GM12891 (cell line): ENCODE measurements at places on chromosomes 1 and 21.
A peak's percentile ranks its signal among the peaks of the same experiment; 100 is the strongest.

GRCh38 chr21:14522736-14523135 lies 23.4 kb downstream of the SAMSN1 start:
- no peak for DNase-seq

DNA sequence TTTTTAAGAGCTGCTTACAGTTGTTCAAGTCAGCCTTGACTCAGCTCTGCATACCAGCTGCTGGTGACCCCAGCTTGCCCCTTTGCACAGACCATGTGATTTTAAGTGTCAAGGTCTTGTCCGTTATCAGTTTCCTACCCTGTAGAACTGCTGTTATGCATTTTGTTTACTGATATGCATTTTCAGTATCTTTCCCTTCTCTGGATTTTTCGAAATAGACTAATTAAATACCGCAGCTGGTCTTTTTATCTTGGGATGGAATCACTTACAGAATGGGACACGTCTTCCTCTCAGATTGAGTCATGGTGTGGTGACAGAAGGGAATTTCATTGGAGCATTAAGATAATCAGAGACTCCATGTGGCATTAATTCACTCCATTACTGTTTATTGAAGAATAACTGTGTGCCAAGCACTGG lies 145.6 kb downstream of the FMN2 start:
- DNase-seq: no peak

GRCh38 chr1:200665861-200666260 lies 3.8 kb downstream of the DDX59 start:
- no peak for DNase-seq

DNA sequence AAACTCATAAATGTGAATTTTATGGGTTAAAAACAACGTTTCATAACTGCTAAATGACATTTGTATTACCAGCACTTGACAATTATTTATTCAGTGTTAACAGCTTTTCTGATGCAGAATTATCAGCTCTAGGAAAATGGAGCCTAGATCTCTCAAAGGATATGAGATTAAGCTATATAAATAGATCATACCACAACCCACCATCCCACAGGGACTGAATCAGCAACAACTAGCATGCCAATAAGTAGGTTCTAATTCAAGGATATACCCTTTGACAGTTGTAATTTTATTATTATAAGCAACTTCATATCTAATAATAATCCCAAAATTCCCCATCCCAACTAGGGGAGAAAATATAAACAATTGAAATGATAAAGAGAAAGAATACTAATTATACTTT lies 275.4 kb upstream of the RGS18 start:
- DNase-seq: no peak

DNA sequence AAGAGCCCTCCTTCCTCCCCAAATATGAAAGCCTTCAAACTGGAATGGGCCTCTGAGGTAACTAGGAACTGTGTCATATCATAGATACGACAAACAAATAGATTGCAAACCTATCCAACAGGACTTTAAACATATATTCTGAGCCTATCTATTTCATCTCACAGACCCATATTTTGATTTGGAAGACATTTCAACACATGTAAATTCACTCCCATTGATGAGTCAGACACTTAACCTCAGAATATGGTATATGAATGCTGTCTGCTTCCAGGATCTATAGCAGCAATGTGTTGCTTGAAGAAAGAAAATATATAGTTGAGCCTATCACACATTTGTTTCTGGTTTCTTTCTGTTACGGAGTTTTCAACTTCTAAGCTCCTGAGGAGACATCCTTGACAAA lies 221.9 kb upstream of the SAMSN1 start:
- DNase-seq: no peak

GRCh38 chr21:14321042-14321441 lies 61.9 kb downstream of the HSPA13 start:
- no peak for DNase-seq

DNA sequence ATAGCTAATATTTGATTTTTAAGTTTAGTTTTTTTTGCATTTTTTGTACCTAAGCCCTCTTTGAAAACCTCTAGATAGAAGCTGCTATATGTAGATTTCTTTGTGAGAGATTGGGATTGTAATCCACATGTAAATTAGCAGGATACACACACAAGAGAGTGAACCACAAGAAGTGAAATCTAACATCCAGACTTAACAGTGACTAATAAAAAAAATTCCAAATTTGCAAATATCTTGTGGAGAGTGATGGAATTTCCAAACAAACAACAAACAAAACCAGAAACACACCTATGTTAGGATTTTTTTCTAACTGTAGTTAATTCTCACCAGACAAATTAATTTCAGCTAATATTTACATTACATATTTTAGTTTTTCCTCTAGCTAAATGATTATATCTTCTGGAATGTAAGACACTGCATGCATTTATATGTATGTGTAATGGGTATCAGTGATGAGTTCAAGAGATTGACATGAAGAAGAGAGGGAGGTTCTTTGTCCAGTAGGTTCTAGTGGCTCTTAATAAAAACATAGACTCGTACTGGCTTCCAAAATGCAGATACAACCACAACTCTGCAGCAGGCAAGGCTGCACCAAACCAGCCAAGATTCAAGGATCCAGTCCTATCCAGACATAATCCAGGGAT lies 12.8 kb downstream of the CLDN17 start:
- no peak for DNase-seq

- DNase-seq: peak; percentile 39
Measured at GRCh38 chr21:43864313-43864961, 586 bp upstream of the AGPAT3 start.

GRCh38 chr1:71817028-71817427 lies 465.3 kb downstream of the NEGR1 start:
- no peak for DNase-seq

- no peak for DNase-seq
Measured at GRCh38 chr1:84617349-84617748, 43.1 kb upstream of the CTBS start.

DNA sequence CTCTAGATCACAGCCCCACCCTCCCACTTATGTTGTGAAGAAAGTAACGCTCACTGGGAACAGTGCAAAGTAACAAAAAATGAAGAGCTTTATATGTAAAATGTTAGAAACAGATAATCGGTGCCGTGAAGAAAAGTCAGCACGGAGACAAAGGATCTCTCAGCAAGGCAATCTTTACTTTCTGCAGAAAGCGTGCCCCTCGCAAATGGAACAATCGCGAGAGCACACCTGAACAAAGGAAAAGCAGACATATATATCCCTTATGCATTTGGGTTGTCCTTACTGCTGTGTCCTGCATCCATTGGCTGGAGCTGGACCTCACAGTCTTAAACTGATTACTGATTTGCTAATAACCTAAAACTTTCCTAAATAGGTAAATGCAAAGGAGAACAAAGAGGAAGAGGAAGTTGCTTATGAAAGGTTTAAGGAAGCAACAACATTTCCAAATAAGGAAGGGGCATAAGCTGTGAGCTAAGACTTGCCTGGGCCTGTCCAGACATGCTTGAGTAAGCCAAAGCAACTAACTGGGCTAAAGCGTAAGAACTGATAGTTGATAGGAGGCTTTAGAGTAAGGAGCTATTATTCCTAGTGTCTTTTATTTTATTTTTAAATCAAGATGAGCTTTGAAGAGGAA lies 89.7 kb downstream of the GTF2B start:
- DNase-seq: no peak

DNA sequence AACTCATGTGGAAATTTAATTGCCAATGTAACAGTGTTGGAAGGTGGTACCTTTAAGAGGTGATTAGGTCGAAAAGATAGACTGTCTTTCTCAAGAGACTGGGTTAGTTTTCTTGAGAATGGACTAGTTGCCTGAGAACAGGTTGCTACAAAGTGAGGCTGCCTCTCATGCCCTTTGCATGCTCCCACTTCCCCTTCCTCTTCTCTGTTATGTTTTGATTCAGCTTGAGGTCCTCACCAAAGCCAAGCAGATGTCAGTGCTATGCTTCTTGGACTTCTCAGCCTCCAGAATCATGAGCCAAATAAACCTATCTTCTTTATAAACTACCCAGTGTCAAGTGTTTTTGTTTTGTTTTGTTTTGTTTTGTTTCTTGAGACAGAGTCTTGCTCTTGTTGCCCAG lies 187.0 kb upstream of the RUNX1 start:
- no peak for DNase-seq

- no peak for DNase-seq
Measured at GRCh38 chr1:245444945-245445344, 290.2 kb downstream of the KIF26B start.

GRCh38 chr1:217539510-217539909 lies 91.4 kb downstream of the GPATCH2 start:
- DNase-seq: no peak

GRCh38 chr1:221035662-221036153 lies 156.5 kb downstream of the HLX start:
- no peak for DNase-seq

DNA sequence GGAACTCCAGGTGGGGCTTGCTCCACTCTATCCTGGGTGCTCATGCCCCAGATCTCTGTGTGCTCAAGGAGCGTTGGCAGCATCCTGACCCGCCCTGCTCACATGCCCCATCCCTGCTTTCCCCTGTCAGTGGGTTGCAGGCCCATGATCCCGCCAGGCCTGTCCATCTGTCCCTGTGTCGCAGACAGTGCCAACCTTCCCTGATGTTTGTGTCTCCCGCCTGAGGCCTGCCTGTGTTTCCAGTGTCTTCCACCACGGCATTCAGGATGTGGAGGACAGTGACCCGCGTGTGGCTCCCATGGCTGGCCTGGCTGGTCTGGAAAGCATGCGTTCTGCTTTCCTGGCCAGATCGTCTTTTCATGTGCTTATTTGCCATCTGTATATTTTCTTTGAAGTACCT lies 82.9 kb downstream of the PCBP3 start:
- no peak for DNase-seq

GRCh38 chr21:17580319-17580718 lies 32.4 kb downstream of the BTG3 start:
- no peak for DNase-seq

DNA sequence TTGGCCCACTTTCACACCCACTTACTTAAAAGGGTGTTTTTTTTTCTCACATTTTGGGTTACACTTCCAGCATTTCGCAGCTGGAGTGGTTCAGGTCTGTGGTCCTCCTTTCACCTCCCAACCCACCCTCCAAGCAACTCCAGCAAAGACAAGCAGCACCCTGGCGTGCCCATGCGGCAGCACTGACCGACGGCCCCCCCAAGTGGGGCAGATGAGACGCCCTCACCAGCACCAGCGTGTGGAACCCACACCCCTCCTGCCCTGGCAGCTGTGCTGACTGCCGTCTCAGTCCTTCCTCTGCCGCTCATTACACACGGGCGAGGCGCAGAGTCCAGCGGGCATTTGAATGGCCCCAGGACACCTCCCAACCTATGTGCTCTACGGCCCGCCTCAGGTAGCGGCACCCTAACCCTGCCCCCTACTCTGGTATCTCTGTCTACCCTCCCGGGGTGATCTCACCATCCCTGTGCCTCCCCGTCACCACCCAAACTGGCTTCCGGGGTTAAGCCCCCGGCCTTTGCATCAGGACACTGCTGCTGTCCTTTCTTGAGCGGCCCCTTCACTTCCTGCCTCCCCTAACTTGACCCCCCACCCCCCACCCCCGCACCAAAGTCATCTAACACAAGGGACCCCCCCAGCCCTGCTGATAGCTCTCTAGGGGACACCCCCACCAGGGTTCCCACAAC lies 10.9 kb downstream of the LSS start:
- DNase-seq: no peak

DNA sequence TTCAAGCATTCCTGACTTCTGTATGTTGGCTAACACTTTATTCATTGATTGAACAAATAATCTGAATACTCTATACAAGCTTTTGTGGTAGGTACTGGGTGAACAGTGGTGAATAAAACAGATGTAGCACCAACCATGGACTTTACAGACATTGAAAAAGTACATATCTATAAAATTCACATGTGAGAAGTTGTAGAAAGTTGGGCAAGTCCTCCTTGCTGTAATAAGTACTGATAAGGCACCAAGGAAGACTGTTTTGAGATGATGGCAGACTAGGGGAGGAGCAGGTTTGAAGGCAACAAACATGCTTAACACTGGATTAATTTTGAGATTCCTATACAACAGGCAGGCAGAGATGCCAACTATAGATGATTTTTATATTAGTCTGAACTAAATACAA lies 42.4 kb downstream of the RNF2 start:
- no peak for DNase-seq

- DNase-seq: no peak
Measured at GRCh38 chr1:36341626-36342320, 18.3 kb upstream of the EVA1B start.

DNA sequence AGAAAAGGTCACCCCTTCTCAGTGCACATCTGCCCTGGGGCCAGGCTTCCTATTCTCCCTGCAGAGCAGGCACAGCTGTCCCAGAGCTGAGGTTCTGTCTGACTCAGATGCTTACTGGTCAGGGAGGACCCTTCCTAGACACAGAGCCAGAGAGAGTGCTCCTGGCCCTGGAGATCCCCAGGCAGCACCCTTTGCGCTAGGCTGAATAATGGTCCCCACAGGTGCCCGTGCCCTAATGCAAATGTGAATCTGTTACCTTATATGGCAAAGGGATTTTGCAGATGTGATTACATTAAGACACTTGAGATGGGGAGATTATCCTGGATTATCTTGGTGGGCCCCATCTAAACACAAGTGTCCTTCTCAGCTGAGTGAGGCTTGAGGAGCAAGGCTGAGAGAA lies 2.6 kb upstream of the TNNI1 start:
- no peak for DNase-seq

GRCh38 chr1:111346089-111346885 lies 55.6 kb downstream of the CHIA start:
- peak; percentile 80 for DNase-seq

- DNase-seq: no peak
Measured at GRCh38 chr1:82225421-82226185, 424.9 kb downstream of the ADGRL2 start.

GRCh38 chr1:242530761-242531160 lies 6.3 kb upstream of the PLD5 start:
- DNase-seq: no peak
